Smooth muscle cell of the brain vasculature (primary cell): ENCODE measurements at places on chromosomes 16 and 17.

DNA sequence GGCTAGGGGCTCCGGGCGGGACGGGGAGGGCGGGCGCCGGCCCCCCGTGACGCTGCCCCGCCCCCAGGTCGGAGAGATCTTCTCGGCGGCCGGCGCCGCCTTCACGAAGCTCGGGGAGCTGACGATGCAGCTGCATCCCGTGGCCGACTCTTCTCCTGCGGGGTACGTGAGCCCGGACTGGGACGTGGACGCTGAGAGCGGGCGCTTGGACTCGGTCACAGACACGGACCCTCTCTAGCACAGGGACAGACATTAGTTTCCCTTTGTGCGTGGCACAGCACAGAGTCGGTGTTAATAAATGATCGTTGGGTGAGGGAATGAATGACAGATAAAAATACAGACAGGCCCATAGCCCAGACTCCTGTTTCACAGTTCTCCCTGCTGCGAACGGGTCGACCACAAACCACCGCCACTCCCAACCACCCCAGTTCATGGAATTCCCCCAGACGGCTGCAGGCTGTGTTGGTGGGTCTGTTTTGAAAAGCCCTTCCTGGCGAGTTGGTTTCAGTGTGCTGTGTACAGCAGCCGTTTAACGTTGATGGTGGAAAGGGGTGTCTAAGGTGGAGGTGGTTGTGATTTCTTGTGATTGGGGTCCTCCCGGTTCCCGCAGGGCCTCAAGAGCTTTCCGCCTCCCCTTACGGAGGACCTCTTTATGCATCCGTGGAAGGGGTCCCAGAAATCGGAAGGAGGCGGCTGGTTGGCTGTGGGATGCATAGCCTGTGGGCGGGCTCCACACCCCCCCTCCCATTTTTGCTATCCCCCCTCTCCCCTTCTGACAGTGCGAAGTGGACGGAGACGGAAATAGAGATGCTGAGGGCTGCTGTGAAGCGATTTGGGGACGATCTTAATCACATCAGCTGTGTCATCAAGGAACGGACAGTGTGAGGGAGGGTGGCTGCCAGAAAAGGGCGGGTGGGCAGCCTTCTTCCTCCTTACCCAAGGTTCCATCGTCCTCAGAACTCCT, 2.9 kb downstream of the RNASEK start:
- no peak for DNase-seq

GRCh38 chr16:49453983-49454382, 80.4 kb downstream of the C16orf78 start:
- no peak for DNase-seq

- DNase-seq: no peak
Measured at GRCh38 chr16:68436581-68436980, 11.7 kb downstream of the SMPD3 start.

- no peak for DNase-seq
Measured at GRCh38 chr16:1152651-1153259, at the start of gene CACNA1H. Gene CACNA1H (plus strand): TSS chr16:1153106. CDS start chr16:1153738, 632 bp downstream.

- no peak for DNase-seq
Measured at GRCh38 chr16:17368951-17369350, 101.8 kb downstream of the XYLT1 start.

GRCh38 chr17:81139428-81139827, 25.9 kb upstream of the PVALEF start:
- DNase-seq: no peak

- DNase-seq: peak; percentile 79
Measured at GRCh38 chr17:62819511-62820221, 11.6 kb upstream of the MARCHF10 start.

DNA sequence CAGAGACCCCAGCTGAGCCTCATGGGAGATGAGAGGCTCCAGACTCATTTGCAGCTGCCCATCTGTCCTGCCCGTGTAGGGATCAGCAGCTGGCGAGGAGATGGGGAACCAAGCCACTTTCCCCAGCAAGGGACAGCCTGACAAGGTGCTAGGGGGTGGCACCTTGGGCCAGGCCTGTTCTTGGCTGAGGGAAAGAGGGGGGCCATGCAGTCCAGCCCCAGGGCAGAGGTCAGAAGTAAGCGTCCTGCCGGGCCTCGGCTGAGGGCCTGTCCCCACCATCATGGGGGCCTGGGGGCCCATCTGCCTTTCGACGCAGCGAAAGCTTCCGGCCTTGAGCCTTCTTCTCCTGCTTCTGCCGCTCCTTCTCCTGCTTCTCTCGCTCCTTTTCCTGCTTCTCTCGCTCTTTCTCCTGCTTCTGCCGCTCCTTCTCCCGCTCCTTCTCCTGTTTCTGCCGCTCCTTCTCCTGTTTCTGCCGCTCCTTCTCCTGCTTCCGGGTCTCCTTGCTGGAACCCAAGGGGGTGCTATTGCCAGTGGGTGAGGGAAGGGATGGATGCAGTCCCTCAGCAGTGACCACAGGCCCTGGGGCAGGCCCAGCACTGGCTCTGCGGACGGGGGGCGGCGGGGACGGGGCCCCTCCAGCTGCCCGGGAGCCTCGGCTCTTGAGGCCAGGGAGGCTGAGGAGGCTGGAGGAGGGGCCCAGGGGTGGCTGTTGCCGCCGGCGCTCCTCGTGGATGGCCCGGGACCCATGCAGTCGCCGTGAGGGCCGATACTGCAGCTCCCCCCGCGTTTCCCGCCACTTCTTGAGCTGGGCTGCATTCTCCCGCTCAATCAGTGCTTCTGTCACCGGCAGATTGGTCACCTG, 2.8 kb upstream of the CD2BP2 start:
- no peak for DNase-seq

- DNase-seq: no peak
Measured at GRCh38 chr17:67315865-67316264, 50.5 kb downstream of the PSMD12 start.
